ENCODE measurements at places on chromosomes 13 and 19.

DNA sequence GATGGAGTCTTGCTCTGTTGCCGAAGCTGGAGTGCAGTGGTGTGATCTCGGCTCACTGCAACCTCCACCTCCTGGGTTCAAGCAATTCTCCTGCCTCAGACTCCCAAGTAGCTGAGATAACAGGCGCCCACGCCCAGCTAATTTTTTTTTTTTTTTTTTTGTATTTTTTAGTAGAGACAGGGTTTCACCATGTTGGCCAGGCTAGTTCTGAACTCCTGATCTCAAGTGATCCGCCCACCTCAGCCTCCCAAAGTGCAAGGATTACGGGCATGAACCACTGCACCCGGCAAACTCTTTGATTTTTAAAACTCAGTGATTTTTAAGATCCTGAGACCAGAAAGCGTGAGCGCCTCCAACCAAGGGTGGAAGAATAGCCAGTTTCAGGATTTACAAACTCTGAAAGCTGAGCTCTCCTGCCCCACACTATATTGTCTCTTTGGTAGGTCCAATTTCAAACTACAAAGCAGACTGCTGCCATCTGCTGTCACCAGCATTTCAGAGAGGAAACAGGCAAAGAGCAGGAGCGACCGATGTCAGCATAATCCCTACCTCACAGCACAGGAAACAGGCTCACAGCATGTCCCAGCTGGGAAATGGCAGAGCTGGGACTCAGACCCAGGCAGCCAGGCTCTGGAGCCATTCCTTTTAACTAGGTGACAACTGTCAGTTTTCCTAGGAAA, 9.2 kb downstream of the NOSIP start:
- H3K4me1 ChIP-seq: peaks cover 10% of the 10 kb centered on the region
- DNase-seq: no peak
- H3K27me3 ChIP-seq: no peaks in the 10 kb centered on the region
- H3K27ac ChIP-seq: no peak overlapping the region
- no peak overlapping the region for H3K4me3 ChIP-seq

GRCh38 chr19:681029-682019, 5.1 kb downstream of the FSTL3 start:
- H3K36me3 ChIP-seq: peaks cover 13% of the 10 kb centered on the region
- peak overlapping the region; percentile 77 for H3K4me3 ChIP-seq
- no peaks in the 10 kb centered on the region for H3K27me3 ChIP-seq
- H3K4me1 ChIP-seq: peaks cover 48% of the 10 kb centered on the region
- peak overlapping the region; percentile 93 for H3K27ac ChIP-seq
- peak; percentile 95 for DNase-seq

DNA sequence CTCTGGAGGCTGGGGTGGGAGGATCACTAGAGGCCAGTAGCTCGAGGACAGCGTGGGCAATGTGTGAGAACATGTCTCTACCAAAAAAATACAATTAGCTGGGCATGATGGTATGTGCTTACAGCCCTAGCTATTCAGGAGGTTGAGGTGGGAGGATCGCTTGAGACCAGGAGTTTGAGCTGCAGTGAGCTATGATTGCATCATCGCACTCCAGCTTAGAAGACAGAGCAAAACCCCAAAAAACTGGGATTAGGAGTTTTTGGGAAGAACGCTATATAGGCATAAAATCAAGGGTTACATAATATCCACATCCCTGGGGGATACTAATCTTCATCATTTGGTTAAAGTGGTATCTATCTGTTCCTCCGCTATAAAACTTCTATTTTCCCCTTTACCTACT, 155.5 kb downstream of the CACNA1A start:
- DNase-seq: no peak
- no peaks in the 10 kb centered on the region for H3K36me3 ChIP-seq
- H3K27me3 ChIP-seq: no peaks in the 10 kb centered on the region
- H3K27ac ChIP-seq: no peak overlapping the region
- H3K4me3 ChIP-seq: no peak overlapping the region

GRCh38 chr19:3216874-3217273, 7.6 kb upstream of the CELF5 start:
- DNase-seq: no peak
- H3K27ac ChIP-seq: no peak overlapping the region
- no peaks in the 10 kb centered on the region for H3K27me3 ChIP-seq
- no peak overlapping the region for H3K4me3 ChIP-seq

DNA sequence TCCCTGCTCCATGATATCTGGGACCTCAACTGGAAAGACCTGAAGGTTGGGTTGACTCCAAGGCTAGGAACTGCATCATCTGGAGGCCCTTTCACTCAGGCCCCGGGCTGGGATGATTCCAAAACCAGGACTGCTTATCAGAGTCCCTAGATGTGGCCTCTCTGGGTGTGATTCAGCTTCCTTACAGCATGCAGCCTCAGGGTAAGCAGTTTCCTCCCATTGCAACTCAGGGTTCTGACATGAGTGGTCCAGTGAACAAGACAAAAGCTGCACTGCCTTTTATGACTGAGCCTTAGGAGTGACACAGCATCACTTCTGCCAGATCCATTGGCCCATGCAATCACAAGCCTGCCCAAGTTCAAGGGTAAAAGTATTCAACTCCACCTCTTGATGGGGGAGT, 502.8 kb downstream of the COG6 start:
- no peaks in the 10 kb centered on the region for H3K27me3 ChIP-seq
- no peak overlapping the region for H3K4me3 ChIP-seq
- H3K27ac ChIP-seq: no peak overlapping the region
- no peaks in the 10 kb centered on the region for H3K36me3 ChIP-seq
- H3K4me1 ChIP-seq: no peaks in the 10 kb centered on the region

Data from upper lobe of left lung (tissue), 6 donors.